Adrenal gland (tissue), 19 donors: ENCODE measurements at places on chromosomes 11 and 22. TPM values are rescaled to one million over a fixed set of nuclear protein-coding genes. Genes with fewer than 3 reads are reported as not detected.

The YDJC gene
- polyA plus RNA-seq, result 31.2 TPM

The MPEG1 gene
- polyA plus RNA-seq, result 4.5 TPM

The MMP13 gene
- not detected for polyA plus RNA-seq

DNA sequence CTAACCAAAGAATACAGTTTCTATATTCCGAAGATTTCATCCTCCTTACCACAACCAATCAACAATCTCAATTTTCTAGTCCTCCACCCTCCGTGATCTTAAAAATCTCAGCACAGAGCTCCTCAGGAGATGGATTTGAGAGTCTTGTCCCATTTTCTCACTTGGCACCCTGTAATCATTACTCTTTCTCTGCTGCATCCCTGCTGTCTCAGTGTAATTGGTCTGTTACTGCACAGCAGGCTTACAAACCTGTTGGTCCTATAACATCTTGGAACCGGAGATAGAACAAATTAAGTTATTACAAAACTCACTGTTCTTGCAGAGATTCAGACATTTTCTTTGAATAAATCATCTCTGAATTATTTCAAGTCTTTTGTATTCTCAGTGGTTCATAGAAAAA is 1227.2 kb downstream of the JRKL start:
- no peaks in the 10 kb centered on the region for H3K27me3 ChIP-seq
- H3K4me3 ChIP-seq, result no peak overlapping the region
- no peaks in the 10 kb centered on the region for H3K36me3 ChIP-seq
- DNase-seq, result no peak
- H3K4me1 ChIP-seq, result no peaks in the 10 kb centered on the region

DNA sequence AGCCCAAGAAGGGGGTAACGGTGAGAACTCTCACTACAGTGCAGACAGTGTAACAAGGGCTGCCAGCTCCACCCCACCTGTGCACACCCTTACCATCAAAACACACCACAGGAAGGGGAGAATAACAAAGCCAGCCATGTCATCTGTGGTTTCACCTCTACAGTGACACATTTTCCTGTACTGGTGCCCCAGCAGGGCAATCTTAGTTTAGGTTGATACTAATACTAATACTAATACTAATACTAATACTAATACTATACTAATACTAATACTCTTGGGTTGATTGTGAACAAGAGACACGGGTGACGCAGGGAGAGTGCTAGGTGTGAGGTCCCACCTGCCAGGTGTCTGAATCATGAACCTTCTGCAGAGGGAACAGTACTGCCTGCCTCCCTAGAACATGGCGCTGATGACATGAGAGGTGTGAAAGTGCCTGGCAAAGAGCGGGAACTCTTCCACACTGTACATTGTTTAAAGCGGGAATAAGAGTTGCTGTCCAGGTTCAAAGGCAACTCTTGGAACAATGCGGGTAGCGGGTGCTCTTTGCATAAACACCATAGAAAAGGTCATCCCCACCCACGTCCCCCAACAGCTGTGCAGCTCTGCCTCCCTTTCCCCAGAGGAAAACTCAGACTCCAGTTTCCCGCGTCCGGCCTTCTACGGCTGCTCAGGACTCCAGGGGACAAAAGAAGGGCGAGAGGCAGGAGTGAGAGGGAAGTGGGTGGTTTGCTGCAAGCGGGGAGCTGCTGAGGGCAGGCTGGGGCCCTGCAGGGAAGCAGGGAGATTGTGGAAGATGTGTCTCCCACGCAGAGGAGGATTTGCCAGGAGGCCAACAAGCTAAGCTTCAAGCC is 25.0 kb upstream of the TMPRSS4 start:
- no peak overlapping the region for H3K4me3 ChIP-seq
- no peaks in the 10 kb centered on the region for H3K4me1 ChIP-seq
- DNase-seq, result no peak
- H3K27ac ChIP-seq, result no peak overlapping the region
- H3K27me3 ChIP-seq, result no peaks in the 10 kb centered on the region

- H3K4me1 ChIP-seq, result peaks cover 27% of the 10 kb centered on the region
- no peaks in the 10 kb centered on the region for H3K27me3 ChIP-seq
- H3K4me3 ChIP-seq, result no peak overlapping the region
- no peak for DNase-seq
- H3K27ac ChIP-seq, result no peak overlapping the region
Observed at GRCh38 chr22:37232140-37232998, 11.7 kb downstream of the RAC2 start.

GRCh38 chr11:112797092-112797491 is 164.1 kb upstream of the NCAM1 start:
- H3K27ac ChIP-seq, result no peak overlapping the region
- no peaks in the 10 kb centered on the region for H3K27me3 ChIP-seq
- H3K36me3 ChIP-seq, result no peaks in the 10 kb centered on the region

- no peak overlapping the region for H3K4me3 ChIP-seq
- H3K4me1 ChIP-seq, result peaks cover 8% of the 10 kb centered on the region
- H3K36me3 ChIP-seq, result peaks cover 27% of the 10 kb centered on the region
- H3K27ac ChIP-seq, result no peak overlapping the region
Observed at GRCh38 chr22:37776639-37777005, 31.1 kb upstream of the GCAT start.
